ENCODE measurements at places on chromosomes 13 and 19.

GRCh38 chr19:44111910-44112463 lies 1.2 kb upstream of the ZNF225 start:
- DNase-seq = peak; percentile 98

DNA sequence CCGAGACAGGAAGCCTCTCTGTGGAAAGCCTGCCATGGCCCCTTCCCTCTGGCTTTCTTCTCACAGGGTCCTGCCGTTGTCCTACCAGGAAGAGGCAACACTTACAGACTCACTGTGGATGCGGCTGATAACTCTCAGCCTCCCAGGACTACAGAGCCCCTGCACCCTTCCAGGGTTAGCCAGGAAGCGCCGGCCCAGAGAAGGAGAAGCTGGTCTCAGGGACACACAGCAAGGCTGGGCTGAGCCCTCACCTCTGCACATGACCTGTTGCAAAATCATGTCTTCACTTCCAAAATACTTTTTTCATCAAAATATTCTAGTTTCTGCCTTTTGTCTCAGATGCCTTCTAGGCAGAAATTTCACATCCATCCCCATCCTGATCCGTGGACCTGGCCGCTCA lies 1.9 kb downstream of the CEACAM20 start:
- DNase-seq = no peak

- no peak for DNase-seq
These were observed 6.5 kb upstream of the SCEL start for GRCh38 chr13:77528834-77529500.

GRCh38 chr13:77492982-77493381 lies 42.5 kb upstream of the SCEL start:
- DNase-seq = no peak

DNA sequence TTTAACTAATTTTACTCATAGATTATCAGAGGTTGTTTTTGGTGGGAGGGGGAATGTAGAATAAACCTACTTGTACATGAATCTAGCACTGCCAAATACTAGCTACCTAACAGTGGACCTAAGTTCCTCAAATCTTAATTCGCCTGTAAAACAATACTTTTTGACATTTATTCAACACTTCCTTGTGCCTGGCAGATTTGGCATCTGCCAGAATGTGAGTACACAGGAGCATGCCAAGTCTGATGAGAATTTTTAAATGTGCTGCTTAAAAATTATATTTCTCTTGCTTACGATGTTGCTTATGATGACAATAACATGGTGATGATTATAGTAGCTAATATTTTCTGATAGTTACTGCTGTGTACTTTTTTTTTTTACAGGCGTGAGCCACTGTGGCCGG lies 240.2 kb upstream of the STARD13 start:
- DNase-seq = no peak

- no peak for DNase-seq
These were observed 68.4 kb upstream of the ZNF420 start for GRCh38 chr19:37009871-37010270.

DNA sequence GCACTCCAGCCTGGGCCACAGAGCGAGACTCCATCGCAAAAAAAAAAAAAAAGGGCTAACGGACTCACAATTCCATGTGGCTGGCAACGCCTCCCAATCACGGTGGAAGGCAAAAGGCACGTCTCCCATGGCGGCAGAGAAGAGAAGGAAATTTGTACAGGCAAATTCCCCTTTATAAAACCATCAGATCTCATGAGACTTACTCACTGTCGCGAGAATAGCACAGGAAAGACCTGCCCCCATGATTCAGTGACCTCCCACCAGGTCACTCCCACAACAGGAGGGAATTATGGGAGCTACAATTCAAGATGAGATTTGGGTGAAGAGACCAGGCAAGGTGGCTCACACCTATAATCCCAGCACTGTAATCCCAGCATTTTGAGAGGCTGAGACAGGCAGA lies 18.7 kb upstream of the NMRK2 start:
- DNase-seq = no peak
